Heart left ventricle (tissue), 16 donors: ENCODE measurements at places on chromosomes 13 and 19.

DNA sequence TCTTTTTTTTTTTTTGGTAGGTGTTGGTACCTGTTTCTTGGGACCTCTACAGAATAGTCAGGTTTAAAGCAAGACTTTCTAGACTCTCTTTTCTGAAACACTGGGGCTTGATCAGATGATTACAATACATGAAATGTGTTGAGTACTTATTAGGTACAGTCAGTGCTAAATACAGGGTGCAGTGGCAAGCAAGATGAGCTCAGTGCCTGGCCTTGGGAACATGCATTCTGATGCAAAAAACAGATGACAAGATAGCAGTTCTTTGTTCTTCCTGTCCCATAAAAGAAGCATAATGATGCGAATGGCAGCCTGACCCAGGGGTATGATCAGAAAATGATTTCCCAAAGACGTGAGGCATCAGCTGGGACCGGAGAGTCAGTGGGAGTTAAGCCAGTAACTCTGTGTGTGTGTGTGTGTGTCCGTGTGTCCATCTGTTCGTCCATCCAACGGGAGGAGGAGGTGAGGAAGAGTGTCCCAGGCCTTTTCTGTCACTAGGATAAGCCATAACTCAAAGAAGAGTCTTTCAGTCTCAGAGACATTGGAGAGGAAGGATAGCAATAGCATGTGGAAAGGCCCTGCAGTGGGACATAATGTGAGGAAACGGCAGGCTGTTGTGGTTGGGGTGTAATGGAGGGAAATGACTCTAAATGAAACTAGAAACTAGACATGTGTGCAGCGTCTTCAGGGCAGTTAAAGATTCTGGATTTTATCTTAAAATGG, 32.2 kb downstream of the SLAIN1 start:
- no peaks in the 10 kb centered on the region for H3K4me1 ChIP-seq
- H3K27me3 ChIP-seq, result no peaks in the 10 kb centered on the region
- no peak overlapping the region for H3K27ac ChIP-seq

- no peaks in the 10 kb centered on the region for H3K4me1 ChIP-seq
- H3K36me3 ChIP-seq, result peaks cover 76% of the 10 kb centered on the region
- H3K4me3 ChIP-seq, result no peak overlapping the region
- no peak for DNase-seq
- H3K27ac ChIP-seq, result no peak overlapping the region
Observed at GRCh38 chr13:98413796-98414195, 163.1 kb downstream of the STK24 start.

- H3K4me1 ChIP-seq, result no peaks in the 10 kb centered on the region
- DNase-seq, result no peak
- H3K27me3 ChIP-seq, result no peaks in the 10 kb centered on the region
- no peaks in the 10 kb centered on the region for H3K36me3 ChIP-seq
Observed at GRCh38 chr13:101452519-101453485, at the start of gene ITGBL1. TSS of gene ITGBL1 (plus strand) at chr13:101452675. CDS start at chr13:101452834, 159 bp downstream.

DNA sequence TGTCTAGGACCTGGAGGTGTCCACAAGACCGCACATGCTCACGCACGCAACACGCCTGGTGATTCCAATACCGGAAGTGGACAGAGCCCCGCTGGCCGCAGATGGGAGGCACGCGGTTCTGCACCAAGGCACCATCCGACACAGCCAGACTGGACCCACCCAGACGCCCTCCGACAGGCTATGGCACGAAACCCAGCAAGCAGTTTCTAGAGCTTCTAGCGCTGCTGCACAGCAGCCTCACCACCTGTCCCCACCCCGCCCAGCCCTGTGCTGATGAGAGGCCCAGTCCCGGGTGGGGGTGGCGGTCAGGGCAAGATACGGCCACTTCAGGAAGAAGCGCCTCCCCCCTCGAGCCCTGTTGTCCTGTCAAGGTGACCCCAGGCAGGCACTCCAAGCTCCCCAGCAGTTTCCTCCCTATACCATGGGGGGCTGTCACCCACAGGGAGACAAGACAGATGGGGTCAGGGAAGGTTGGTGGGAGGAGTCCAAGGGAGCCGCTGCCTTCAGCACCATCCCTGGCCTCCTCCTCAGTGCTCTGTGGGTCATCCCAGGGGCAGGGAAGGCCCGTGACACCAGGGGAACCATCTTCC, 11.3 kb downstream of the LSM4 start:
- H3K27me3 ChIP-seq, result no peaks in the 10 kb centered on the region
- peaks cover 20% of the 10 kb centered on the region for H3K36me3 ChIP-seq
- peaks cover 14% of the 10 kb centered on the region for H3K4me1 ChIP-seq
- no peak for DNase-seq

DNA sequence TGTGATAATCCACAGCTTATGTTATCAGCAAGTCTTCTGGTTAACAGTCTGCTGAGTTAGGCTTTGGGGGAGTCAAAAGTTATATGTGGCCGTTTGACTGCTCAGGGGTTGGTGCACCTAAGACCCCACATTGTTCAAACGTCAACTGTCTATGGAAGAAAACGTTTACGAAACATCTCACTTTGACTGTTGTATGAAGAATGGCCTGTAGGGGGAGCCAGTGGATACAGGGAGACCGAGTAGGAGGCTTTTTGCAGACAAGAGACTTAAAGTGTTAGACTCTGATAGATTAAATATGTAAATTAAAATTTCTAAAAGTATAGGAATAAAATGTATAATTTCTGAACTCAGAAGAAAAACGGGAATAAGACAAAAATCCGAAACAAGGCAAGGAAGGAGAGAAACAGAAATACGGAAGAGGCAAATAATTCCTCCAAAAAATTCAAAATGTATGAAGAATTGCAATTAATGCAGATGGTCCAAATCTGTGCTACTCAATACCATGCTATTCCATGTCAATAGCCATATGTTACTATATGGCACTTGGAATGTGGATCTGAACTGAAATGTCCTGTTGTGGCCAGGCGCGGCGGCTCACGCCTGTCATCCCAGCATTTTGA, 37.8 kb downstream of the TNFSF14 start:
- H3K4me1 ChIP-seq, result no peaks in the 10 kb centered on the region
- no peaks in the 10 kb centered on the region for H3K36me3 ChIP-seq

GRCh38 chr19:10805065-10805757, 30.8 kb downstream of the TMED1 start:
- no peak overlapping the region for H3K27ac ChIP-seq
- H3K4me3 ChIP-seq, result no peak overlapping the region
- H3K27me3 ChIP-seq, result no peaks in the 10 kb centered on the region
- H3K4me1 ChIP-seq, result peaks cover 9% of the 10 kb centered on the region
- H3K36me3 ChIP-seq, result peaks cover 93% of the 10 kb centered on the region
- no peak for DNase-seq

DNA sequence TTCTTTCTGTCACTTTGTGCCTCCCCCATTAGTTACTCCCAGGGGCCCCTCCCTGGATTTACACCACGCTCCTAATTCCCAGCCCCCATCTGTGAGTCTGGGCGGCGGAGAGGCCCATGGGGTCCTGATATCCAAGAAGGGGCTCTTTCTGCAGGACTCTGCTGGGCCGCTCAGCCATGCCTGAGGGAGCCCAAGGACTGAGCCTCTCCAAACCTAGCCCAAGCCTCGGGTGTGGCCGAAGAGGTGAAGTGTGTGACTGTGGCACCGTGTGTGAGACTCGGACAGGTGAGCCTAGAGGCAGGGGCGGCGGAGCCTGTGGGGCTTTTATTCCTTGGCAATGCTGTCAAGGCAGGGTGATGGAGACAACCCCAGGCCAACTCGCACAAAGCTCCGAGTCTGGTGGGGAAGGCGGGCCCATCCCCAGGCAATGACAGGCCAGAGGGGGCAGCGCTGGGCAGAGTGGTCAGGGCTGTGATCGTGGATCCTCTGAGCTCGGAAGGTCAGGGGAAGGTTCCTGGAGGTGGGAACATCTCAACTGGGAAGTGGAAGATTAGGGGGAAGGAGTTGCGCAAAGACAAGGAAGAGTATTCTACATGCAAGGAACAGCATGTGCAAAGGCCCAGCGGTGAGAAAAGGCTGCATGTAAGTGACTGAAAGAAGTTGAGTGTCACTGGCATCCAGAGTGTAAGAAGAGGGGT, 1.6 kb downstream of the PLEKHG2 start:
- peaks cover 22% of the 10 kb centered on the region for H3K4me1 ChIP-seq
- H3K4me3 ChIP-seq, result peak overlapping the region; percentile 64
- peak overlapping the region; percentile 99 for H3K27ac ChIP-seq

DNA sequence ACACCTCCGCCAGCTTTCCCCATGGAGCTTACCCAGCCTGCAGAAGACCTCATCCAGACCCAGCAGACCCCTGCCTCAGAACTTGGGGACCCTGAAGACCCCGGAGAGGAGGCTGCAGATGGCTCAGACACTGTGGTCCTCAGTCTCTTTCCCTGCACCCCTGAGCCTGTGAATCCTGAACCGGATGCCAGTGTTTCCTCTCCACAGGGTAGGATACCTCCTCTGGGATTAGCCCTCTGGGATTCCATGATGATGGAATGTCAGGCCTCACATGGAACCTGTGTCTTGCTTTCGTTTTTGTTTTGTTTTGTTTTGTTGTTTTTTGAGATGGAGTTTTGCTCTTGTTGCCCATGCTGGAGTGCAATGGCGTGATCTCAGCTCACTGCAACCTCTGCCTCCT, 1.9 kb downstream of the RFXANK start:
- H3K36me3 ChIP-seq, result peaks cover 40% of the 10 kb centered on the region
- no peaks in the 10 kb centered on the region for H3K27me3 ChIP-seq
- peak overlapping the region; percentile 73 for H3K4me3 ChIP-seq
- peak overlapping the region; percentile 100 for H3K27ac ChIP-seq
- DNase-seq, result no peak
- H3K4me1 ChIP-seq, result peaks cover 40% of the 10 kb centered on the region

GRCh38 chr13:90375851-90376250, 971.6 kb upstream of the MIR17HG start:
- no peaks in the 10 kb centered on the region for H3K36me3 ChIP-seq
- no peaks in the 10 kb centered on the region for H3K27me3 ChIP-seq
- H3K27ac ChIP-seq, result no peak overlapping the region
- H3K4me1 ChIP-seq, result no peaks in the 10 kb centered on the region

DNA sequence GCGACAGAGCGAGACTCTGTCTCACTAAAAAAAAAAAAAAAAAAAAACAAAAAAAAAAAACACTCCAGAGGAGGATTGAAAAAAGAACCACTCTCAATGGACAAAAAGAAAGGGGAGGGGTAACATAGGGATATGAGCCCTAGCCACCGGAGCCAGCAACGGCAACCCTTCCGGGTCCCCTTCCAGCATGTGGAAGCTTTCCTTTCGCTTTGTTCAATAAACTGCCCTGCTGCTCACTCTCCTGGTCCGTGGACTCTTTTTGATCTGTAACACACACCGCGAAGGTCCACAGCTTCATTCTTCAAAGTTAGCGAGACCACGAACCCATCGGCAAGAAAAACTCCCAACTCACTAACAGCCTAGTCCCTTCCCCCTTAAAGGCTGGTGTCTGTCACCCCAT, 1.0 kb upstream of the REX1BD start:
- DNase-seq, result no peak
- no peaks in the 10 kb centered on the region for H3K4me1 ChIP-seq
- no peak overlapping the region for H3K4me3 ChIP-seq
- H3K36me3 ChIP-seq, result peaks cover 7% of the 10 kb centered on the region
- H3K27ac ChIP-seq, result peak overlapping the region; percentile 90

DNA sequence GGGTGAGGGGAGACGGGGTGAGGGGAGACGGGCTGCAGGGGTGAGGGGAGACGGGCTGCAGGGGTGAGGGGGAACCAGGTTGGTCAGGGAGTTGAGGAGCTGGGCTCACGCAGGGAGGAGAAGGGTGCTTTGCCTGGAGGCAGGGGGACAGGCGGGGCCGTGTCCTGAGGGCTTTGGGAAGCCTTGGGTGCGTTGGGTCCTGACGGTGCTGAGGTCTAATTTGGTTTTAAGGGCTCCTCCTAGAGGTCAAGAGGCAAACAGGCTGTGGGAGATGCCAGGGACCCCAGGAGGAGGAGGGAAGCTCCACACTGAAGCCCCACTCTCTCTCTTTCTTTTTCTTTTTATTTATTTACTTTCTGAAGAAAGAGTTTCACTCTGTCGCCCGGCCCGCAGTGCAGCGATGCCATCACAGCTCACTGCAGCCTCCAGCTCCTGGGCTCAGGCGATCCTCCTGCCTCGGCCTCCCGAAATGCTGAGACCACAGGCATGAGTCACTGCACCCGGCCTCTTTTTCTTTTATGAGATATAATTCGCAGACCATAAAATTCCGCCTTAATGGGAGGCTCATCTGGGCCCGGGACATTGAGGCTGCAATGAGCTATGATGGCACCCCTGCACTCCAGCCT, 9.3 kb upstream of the MISP start:
- no peak overlapping the region for H3K4me3 ChIP-seq
- no peak overlapping the region for H3K27ac ChIP-seq
- no peaks in the 10 kb centered on the region for H3K36me3 ChIP-seq
- no peaks in the 10 kb centered on the region for H3K27me3 ChIP-seq
- DNase-seq, result no peak
- no peaks in the 10 kb centered on the region for H3K4me1 ChIP-seq
